ENCODE measurements at places on chromosomes 12 and 14.

GRCh38 chr12:109452489-109452888, 24.6 kb downstream of the KCTD10 start:
- DNase-seq = no peak

DNA sequence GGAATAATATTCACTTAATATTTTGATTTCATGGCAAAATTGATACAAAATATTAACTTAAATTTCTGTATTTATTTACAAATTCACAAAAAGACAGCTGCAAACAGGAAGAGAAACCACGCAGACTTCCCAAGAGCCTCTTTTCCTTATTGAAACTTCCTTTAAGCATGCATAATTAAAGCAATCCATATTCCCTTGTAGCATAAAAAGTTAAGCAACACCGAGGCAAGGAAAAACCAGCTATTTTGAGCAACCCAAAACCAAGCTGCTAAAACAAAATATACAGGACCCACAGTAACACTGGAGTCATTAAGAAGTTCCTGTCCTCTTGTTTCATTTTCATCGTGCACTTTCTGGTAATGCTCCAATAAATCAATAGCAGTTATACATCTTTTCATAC, 58.0 kb downstream of the EEA1 start:
- DNase-seq = peak; percentile 5

DNA sequence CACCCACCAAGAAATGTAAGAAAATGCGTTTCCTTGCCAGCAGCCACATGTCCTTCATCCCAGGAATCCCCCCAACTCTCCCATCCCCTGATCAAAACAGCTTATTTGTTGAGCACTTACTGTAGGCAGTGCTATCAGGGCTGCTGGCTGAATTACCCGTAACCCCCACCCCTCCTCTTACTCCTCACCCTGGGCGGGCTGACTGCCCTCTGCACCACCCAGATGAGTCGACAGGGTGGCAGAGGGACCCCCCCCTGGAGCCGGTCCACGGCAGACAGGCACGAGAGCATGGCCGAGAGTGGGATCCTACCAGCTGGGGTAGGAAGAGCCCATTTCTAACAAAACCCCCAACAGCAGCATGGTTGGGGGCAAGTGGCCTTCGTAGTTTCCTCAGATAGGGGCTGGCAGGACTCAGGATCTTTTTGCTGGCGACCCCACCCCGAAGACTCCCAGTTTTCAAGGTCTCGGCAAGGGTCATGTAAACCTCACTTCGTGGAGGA, 1.1 kb upstream of the RHOF start:
- no peak for DNase-seq

GRCh38 chr12:2355604-2356003, 302.8 kb downstream of the CACNA1C start:
- no peak for DNase-seq

DNA sequence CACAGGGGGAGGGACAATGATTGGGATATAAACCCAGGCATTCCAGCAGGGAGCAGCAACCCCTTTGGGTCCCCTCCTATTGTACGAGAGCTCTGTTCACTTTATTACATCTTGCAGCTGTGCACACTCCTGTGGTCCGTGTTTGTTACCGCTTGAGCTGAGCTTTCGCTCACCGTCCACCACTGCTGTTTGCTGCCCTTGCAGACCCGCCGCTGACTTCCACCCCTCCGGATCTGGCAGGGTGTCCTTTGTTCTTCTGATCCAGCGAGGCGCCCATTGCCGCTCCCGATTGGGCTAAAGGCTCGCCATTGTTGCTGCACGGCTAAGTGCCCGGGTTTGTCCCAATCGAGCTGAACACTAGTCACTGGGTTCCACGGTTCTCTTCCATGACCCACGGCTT, 64.1 kb downstream of the E2F7 start:
- no peak for DNase-seq

DNA sequence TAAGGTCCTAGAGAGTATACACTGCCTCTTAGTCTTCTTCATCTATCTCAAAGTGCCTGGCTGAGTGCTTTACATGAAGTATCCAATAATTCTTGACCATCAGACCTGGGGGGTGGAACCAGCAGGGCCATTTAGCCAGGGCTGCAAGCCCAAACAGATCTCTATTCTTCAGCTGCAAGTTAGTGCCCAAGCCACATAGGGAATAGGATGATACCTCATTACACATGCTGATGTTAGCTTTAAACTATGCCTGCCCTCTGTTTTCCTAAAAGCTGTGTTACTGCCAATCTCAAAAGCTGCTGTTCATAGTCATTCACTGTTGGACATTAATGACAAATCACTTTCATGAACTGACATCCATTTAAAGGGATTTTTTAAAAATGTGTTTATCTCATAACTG, 16.7 kb upstream of the IFNG start:
- no peak for DNase-seq

GRCh38 chr12:108350511-108350910, 11.4 kb upstream of the CMKLR1 start:
- DNase-seq = no peak

GRCh38 chr12:125289970-125290369, 224.7 kb downstream of the AACS start:
- DNase-seq = no peak

DNA sequence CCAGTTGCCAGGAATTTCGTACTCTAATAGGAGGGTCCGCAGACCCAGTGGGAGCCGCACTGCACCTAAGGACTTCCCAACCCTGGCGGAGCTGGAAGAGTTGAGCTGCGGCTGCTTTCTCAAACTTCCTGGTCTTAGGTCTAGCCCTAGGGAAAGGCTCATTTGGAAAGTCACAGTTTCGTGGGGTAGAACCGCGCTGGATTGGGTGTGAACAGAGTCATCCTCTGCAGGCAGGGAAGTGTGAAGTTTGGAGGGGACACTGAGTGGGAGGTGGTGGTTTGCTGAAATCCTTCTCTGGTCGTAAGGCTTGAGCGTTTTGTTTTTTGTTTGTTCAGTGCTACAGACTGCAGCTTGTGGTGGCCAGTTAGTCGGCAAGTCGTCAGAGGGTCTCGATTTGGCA, 18.8 kb downstream of the PRKAB1 start:
- DNase-seq = no peak

GRCh38 chr14:76833011-76833410, 6.8 kb downstream of the LRRC74A start:
- no peak for DNase-seq

GRCh38 chr14:58151133-58152013, 640 bp downstream of the ARMH4 start:
- DNase-seq = no peak
